ENCODE measurements at places on chromosomes 6 and 20.
A peak's percentile ranks its signal among the peaks of the same experiment; 100 is the strongest.

DNA sequence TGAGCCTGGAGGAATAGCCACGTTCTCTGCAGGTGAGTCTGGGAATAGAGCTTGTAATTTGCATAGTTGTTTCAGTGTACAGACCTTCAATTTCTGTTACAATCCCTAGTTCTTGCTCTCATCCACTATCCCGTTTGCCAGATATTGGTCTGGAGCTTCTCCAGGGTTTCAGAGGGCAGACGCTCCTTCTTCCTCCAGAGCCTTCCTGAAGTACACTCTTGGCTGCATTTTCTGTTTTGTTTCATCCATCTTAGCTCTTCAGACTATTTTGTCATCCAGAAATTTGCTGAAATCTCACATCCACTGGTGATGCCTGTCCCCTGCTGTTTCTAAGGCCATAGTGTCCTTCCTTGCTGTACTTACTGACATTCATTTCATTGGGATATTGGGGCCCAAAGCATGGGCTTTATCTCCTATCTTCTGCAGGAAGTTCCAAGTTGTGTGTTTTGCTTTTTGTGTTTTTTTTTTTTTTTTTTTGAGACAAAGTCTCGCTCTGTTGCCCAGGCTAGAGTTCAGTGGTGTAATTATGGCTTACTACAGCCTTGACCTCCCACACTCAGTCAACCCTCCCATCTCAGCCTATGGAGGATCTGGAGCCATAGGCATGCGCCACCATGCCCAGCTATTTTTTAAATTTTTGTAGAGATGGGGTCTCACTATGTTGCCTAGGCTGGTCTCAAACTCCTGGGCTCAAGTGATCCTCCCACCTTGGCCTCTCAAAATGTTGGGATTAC is 18.7 kb downstream of the CDS2 start:
- no peak for DNase-seq

DNA sequence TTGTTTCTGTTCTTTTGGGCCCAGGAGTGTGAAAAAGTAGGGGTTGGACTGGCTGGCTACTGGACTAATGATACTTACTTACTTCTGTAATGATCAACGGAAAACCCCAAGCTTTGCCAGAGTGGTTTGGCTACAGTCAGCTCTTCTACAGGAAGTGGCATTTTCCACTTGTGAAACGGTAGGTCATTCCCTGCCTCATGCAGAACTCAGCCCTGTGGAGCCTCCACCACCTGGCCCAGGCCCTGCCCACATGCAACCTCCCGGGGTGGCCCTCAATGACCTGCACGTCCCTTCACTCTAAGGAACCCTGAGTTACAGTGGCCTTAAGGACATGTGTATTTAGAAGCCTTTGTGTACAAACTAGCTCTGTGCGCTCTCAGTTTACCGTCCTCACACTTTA is 140.4 kb downstream of the DTNBP1 start:
- DNase-seq: no peak

DNA sequence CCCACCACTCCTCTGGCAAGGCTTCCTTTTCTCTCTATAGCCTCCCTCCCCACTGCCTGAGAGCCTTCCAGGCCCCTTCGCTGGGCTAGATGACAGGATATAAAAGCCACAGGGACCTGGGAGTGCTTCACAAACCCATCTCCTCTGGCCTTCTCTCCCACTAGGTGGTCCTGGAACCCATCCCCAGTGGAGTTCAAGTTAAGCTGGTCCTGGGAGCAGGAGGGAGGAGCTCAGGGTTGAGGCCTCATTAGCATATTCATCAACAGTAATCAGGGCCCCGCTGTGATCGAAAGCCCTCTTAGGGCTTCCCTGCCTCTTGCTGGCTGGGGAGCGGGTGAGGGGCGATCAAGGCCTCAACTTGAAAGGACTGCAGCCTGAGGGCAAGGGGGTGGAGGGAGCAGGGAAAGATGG is 9.1 kb downstream of the EBF4 start:
- DNase-seq: no peak

DNA sequence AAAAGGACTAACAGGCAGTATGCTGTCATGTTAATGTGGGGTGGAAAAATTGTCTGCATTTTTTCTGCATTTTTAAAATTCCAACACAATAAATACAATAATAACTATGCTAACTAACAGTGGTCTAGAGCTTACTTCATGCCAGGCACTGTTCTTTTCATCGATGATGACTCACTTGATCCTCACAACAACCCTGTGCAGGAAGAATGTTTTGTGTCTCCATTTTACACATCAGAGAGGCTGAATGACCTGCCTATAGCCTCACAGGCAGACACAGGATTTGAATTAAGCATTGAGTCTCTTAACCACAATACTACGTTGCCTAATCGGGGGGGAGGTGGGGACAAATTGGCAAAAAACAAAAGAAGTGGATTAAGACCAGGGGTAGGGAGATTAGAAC is 26.9 kb upstream of the FANCE start:
- no peak for DNase-seq

- no peak for DNase-seq
Observed at GRCh38 chr6:37897818-37898515, 78.4 kb downstream of the ZFAND3 start.

- DNase-seq: peak; percentile 48
Observed at GRCh38 chr6:149934249-149935156, 7.3 kb upstream of the ULBP2 start.

DNA sequence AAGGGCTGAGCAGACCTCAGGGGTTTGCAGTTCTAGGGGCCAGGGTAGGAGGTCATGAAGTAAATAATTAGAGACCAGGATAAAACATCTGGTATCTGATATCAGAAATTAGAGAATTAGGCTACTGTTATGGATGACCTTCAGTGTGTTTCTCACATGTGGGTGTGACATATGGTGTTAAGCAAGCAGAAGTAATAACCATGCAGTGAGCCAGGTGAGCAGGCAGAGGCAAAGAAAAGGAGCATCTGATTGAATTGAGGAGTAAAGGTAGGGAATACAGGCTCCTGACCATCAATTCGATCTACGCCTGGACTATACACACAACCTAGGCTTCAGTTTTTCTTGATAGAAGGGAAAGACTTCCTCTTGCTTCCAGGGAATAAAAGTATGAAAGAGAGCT is 34.7 kb upstream of the MAP3K7 start:
- no peak for DNase-seq

DNA sequence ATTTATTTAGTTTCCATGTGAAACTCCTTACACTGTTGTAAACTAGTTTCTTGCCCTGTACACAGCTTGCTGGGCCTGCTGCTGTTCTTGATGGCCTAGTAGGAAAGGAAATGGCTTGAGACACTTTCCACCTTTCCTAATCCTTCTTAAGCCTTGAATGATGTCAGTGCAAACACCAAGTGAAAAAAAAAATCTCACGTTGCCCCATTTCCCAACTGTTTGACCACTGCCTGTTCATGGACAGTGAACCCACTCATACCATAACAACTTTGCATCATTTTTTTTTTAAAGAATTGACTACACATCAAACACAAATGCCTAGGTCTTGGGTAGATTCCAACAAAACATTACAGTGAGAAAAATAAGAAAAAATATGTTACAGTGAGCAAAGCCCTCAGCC is 653.6 kb upstream of the FLRT3 start:
- no peak for DNase-seq

DNA sequence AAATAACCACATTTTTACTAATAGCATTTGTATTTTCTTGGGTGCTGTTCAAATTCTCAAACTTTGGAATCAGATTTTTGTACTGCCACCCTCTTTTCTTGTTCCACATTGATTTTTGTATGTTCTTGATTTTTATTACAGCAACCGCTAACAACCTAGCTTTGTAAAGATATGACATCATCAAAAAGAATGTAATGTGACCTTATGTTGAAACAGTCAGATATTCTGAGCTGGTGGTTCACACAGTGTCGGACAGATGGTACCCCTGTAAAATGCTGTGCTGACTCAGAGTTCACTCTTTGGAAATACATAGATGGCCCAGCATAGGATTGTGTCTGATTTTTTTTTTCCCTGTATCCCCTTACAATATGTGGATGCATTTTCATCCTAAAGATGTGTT is 118.9 kb downstream of the QKI start:
- no peak for DNase-seq

- DNase-seq: no peak
Observed at GRCh38 chr6:137571854-137572253, 77.7 kb upstream of the OLIG3 start.

DNA sequence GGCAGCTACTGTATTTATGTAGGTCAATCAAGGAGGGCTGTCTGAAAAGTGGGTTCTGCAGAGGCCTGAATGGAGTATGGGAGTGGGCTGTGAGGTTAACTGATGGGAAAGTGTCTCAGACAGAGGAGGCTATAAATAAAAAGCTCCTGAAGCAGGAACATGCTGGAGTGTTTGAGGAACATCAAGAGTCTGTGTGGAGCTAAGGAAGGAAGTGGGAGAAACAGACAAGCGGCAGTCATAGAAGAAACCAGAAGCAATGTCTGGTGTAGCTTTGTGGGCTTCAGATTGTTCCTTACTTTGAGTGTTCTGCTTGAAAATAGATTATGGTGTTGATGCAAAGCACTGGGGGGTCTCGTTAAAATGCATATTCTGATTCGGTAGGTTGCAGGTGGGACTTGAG is 101.5 kb upstream of the OGFRL1 start:
- DNase-seq: no peak

GRCh38 chr20:50304923-50305635 is 114.4 kb downstream of the CEBPB start:
- no peak for DNase-seq

DNA sequence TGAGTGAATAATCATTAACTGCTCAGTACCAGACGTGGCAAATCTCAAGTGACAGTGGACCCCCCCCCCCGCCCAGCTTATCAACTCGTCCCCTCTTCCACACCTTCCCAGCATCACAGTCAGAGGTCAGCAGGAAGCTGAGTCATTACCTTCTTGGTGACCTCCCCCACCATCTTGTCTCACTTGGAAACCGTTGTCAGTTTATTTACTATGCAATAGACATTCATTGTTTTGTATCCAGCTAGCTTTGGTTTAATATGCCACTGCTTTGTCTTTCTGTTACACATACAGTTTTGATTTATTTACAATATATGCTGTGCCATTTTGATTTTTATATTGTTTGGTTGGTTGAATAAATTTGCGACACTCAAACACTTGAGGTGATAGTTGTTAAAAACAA is 158.1 kb downstream of the QKI start:
- no peak for DNase-seq

GRCh38 chr6:17381424-17382147 is 11.8 kb upstream of the CAP2 start:
- no peak for DNase-seq

DNA sequence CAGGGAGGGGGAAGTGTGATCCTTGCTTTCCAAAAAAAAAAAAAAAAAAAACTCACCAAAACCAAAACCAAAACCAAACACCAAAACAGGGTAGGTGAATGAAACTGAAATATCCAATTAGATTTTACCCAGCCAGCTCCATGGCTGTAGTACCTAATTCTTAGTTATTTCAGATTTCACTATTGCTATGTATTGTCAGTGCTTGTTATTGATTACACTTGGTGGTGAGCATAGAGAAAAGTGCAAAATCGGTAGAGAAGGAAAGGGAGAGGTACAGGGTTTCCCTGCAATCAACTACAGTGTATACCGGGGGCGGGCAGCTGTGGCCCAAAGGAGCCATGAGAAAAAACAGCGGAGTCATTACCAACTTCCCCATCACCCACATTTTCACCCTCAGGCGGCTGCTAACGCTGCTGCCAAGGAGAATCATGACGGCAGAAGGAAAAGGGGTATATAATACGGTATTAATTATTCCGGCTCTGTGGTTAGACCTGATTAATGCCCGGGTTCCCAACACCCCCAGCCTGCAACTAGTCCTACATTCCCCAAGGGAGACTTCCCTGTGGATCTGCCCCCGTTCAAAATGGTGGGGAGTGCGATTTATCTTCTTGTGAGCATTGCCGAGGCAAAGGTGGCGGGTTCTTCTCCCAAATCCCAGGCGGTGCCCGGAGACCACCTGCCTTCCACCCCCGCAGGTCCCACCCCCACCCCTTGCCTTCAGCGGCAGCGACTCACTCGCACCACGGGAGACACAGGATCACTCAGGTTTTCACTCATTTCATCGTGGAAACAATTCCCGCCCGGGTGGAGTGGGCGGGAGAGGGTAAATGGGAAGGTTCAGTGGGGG is at the start of gene C6orf62:
Gene C6orf62, minus strand, starts transcription at position 30 of the 847 bp plus-strand sequence. CDS start 486 bp downstream, outside the sequence.
- DNase-seq: peak; percentile 19

- DNase-seq: no peak
Observed at GRCh38 chr6:15341311-15342001, 95.6 kb downstream of the JARID2 start.

DNA sequence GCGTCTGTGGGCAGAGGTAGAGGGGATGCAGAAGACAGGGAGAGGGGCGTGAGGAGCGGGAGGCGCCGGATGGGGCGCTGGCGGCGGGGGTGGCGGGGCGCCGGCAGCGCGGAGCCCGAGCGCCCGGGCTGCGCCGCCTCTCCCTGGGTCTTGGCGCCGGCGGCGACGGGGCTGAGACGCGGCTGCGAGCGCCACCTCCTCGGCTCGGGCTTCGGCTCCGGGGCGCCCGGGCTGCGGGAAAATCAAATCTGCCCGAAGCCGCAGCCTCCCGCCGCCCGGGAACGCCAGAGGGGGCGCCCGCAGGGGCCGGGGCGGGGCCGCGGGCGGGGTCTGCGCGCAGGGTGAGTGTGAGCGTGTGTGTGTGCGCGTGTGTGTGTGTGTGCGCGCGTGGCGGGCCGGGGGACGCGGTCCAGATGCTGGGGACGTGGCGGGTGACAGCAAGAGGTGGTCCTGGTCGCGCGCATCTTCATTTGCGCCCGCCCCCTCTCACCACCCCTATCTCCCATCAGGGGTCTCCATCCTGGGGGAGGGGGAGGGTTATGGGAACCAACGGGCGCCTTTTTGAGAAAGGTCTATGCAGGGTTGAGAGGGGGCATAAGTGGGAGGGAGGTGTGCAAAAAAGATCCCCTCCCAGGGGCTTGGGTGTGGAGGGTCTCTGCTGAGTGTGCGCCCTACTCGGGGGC is 646 bp upstream of the CPNE5 start:
- DNase-seq: no peak

DNA sequence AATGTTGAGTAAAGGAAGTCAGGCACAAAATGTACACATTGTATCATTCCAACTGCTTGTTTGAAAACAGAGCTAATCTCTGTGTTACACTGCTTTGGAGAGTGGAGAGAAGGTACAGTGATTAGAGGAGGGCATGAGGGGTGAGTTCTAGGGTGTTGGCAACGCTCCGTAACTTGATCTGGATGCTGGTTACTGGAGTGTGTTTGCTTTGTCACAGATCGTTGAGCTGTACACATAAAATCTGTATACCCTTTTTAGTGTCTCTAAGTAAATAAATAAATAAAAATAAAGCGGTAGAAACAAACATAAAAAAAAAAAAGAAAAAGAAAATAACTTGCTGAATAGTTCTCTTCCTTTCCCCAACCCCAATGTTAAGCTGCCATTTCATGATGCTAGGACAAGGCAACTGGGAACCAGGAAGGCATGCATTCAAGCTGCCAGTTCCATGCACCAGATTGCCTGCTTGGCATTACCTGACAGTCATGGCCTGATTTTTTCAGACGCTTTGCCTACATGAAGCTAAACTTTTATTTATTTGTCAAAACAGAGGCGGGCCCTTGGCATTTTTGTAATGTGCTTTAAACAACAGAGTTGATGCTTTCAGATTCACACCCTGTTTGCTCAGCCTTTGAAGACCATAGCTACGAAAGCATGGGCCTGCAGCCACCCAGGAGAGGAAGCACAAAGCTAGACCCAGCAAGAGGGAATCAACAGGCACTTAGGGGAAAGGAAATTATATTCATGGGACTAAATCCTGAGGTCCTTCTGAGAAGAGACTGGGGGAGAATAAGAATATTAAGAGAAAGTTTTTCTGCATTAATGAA is 21.2 kb downstream of the TNFRSF21 start:
- DNase-seq: no peak

All from activated CD8-positive, alpha-beta memory T cell treated with anti-CD3 and anti-CD28 coated beads for 4 hours (primary cell).